ENCODE measurements at places on chromosomes 2 and 18.

- DNase-seq: no peak
These were observed 57.8 kb downstream of the TGOLN2 start for GRCh38 chr2:85269959-85270358.

DNA sequence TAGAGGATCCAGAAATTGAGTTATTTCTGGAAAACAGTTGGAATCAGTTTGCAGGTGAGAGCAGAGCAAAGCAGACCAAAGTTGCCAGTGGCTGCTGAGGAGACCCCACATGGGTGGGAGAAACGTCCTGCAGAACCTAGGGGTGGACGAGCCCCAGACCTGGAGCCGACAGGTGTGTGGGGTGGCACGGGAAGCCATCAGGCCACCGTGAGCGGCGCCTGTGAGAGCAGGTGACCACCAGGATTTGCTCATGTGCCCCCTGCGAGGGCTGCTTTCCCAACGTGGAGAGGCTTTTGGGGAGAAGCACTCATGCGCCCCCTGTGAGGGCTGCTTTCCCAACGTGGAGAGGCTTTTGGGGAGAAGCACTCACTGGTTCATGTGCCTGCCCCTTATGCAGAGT, 116.8 kb upstream of the NFATC1 start:
- no peak for DNase-seq

- no peak for DNase-seq
These were observed 1.6 kb downstream of the SCTR start for GRCh38 chr2:119522671-119523070.

DNA sequence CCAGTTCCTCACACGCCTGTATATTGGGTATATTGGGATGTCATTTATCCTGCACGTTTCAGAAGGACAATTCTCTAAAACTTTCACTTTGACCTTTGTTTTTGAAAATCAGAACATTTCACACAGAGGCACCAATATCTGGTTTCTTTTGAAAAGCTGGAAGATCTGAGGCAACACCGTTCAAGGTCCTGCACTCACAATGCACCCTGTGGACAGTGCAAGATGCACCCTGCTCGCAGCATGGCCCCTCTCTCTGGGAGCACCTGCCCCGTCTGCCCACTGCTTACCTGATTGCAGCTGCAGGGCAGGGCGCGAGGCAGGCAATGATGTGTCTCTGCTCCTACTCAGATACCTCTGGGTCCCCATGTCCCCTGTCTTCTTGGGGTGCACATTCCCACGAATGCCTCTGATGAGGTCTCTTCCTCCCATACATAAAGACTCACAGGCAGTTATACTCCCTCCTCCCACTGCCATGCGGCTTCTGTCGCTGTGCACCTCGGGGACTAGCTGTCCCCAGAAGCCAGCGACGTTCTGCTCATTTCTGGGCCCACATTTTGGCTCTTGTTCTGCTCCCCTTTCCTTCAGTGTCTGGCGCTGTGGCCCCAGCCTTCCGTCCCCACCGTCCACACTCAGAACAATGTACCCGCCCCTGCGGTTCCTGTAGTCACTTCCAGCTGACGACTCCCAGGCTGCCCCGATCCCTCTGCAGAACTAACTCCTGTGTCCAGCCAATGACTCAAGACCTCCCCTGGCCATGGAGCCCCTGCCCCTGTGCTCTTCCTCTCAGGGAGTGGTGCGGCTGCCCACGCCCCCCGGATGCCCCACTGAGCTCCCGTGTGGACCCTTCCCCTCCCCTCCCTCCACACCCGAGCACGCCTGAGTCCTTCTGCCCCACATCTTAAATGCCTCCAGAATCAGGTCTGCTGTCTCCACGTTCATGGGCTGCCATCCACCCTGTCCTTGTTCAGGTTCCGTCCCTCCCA, at the start of gene OR6B3:
OR6B3 (minus strand) TSS at position 349 of the 983 bp plus-strand sequence.
- no peak for DNase-seq

DNA sequence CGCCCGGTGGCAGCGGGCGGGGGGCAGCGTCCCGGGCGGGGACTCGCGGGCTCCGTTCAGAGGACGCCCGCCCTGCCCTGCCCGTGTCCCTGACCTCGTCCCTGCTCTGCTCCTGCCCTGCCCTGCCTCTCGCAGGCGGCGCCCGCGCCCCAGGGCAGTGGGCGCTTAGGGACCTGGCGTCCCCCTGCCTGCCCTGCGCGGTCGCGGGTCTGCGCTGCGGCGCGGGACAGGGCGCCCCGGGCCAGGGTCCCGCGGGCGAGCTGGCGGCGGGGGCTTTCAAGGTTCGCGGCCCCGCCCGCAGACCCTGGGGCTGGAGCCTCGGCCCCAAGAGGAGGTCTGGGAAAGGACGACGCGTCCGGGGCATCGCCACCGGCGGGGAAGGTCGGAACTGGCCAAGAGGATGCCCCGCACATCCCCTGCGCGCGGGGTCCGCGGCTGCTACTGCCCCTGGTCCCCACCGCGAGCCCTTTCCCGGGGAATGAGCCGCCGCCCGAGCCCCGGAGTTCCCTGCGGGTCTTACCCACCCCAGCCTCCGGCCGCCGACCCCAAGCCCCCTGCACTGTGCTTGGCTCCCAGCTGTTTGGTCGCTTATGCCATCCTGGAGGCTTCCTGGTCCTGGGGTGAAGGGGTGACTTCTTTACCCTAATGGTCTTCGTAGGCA, 679 bp downstream of the RNF144A start:
- no peak for DNase-seq

DNA sequence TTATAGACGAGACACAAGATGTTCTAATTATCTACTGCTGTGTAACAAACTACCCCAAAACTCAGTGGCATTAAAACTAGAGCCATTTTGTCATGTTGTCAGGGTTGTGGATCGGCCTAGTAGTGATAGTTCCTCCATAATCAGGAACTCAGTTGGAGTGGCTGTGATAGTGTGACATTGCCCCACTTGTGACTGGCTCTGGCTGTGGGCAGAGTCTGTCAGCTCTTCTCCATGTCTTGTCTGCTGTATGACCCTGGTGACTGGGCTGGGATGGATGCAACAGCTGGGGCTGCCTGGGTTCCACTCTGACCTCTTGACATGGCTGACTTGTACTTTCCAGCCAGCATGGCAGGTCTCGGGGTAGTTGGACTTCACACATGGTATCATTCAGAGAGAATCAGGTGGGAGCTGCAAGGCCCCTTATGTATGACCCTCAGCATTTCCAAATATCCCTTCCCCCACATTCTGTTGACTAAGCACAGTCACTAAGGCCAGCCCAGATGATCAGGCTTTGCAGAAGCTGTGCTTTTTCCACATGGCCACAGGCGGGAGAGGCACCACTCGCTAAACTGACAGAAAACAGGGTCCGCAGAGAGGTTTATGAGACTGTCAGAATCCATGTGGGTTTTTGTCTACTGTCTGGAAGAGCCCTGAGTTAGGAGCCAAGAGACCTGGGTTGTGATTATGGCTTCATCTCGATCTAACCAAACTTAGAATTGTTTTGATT, 50.3 kb downstream of the SETBP1 start:
- DNase-seq: no peak

DNA sequence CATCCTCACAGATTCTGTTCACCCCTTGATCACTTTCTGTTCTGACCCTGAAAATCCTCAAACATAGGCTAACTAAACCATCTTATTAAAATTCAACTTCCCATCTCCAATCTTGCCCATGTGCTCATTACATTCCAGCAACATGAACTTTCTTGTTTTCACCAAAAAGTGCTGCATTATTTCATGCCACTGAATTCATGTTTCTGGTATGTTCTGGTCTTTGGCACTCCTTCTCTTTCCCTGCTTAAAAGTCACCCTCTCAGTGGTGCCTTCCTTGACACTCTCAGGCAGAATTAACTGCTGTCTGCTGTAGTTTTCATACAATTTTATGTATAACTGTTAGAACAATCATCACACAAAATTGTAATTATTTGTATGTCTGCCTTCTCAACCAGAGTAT, 247.7 kb upstream of the RBMS1 start:
- no peak for DNase-seq

GRCh38 chr2:29390136-29390535, 274.9 kb downstream of the CLIP4 start:
- DNase-seq: no peak

DNA sequence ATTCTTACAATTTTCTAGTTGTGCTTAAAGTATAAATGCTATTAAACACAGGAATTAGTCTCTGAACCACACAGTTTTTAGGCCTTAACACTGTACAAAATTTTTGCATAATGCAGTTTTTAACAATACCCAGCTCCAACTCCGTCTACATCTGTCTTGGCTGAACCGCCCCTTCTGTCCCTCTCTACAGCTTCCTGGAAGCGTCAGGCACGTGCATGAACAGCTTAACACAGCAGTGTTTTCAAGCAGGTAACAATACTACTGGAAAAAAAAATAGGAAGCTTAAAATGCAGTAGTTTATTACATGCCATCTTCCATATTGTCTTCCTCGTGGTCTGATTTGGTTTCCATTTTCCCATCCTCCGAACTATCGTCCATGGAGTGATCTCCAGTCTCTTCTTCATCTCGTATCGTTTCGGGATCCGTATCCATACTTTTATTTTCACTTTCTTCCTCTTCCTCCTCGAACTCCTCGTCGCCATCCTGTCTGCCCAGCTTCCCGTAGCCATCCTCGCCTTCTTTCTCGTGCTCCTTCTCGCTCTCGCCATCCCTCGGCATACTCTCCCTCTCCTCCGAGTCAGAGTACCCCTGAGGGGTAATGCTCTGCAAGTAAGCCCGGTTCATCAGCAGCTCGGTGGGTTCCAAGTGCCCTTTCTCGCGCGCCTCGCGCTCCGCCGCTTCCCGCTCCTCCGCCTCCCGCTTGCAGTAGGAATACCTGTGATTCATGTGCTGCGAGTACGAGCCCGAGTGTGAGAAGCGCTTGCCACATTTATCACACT, 130.6 kb downstream of the ZEB2 start:
- no peak for DNase-seq
